ENCODE measurements at places on chromosomes 1 and 21.

DNA sequence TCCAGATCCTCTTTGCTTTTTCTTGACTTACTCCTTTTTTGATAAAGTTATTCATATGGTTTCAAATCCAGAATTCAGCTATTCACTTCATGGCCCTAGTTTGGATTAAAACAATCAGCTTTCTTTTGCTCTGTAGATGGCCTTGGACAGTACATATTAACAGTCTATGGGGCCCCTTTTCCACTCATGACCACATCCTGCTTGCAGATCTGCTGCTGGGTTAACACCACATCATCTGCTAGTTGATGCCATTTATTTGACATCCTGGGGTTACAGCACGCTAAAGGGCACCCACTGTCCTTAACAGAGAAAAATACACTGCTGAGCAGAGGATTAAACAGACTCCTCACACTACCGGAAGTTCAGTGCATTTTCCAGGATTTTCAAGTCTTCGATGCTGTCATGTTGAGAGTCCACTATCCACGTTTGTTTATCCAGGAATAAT, 941 bp upstream of the IFI16 start:
- DNase-seq = no peak

DNA sequence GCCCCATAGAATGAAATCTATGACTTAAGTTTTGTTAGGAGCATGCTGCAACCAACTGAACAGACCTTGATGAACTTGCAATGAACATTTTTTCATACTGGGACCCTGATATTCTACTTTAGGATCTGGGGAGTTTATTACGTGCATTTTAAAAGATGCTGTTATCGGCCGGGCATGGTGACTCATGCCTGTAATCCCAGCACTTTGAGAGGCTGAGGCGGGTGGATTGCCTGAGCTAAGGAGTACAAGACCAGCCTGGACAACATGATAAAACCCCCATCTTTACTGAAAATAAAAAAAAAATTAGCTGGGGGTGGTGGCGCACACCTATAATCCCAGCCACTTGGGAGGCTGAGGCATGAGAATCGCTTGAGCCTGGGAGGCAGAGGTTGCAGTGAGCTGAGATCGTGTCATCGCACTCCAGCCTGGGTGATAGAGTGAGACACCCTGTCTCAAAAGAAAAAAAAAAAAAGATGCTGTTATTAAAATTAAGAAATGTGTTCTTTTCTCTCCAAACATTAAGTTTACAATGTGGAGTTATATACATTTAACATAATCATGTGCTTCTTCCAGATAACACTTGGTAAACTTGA, 7.1 kb downstream of the MPZL1 start:
- DNase-seq = no peak

DNA sequence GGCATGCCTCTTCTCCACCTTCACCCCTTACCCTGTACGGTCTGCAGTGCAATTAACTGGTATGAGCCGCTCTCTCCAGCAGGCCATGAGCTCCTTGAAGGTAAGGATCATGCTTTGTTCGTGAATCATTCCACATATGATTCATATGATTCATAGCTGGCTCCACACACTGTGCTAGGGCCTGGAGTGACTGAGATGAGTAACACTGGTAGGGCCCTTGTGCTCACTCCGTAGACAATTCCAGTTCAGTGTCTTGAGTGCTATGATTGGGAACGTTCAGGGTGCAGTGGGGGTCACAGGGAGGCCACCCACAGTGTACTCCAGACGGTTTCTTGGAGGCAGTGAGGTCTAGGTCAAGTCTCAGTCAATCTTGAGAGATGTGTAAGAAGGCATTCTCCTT, 239.8 kb downstream of the LMX1A start:
- peak; percentile 37 for DNase-seq

DNA sequence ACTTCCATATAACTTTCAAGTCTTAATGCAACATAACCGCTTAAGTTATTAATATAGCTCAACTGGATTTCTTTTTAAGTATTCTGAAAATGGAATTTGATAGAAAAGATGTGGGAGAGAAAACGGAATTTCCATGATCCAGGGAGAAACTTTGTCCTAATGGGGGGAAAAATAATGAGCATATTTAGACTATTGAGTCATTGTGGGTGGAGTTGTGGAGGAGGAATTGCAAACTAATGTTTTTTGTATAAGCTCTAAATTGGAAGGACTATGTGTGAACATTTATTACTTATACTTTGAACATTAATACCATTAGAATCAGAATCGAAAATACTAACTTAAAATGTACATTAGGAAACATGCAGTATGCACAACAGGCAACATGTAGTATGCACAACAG, 159.9 kb upstream of the NEGR1 start:
- DNase-seq = peak; percentile 4

GRCh38 chr1:79304131-79304530, 297.6 kb upstream of the ADGRL4 start:
- no peak for DNase-seq

- no peak for DNase-seq
Measured at GRCh38 chr1:113333056-113333455, 57.3 kb upstream of the MAGI3 start.

GRCh38 chr1:153404086-153404635, 12.2 kb upstream of the S100A7A start:
- DNase-seq = no peak

DNA sequence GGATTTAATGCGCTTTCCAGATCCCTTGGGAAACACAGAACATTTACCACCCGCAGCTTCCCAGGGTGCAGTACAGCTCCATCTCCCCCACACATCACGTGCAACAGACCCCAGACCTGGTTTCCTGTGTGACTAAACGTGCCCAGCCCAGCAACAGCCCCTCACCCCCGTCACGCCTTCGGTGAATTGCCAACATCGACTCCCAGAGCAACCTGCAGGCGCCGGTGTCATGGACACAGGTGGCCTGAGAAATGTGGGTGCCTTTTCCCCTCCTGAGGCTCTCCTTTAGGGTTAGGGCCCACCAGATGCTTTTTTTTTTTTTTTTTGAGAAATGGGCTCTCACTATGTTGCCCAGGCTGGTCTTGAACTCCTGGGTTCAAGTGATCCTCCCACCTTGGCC, 24.2 kb upstream of the SUMO3 start:
- DNase-seq = no peak

DNA sequence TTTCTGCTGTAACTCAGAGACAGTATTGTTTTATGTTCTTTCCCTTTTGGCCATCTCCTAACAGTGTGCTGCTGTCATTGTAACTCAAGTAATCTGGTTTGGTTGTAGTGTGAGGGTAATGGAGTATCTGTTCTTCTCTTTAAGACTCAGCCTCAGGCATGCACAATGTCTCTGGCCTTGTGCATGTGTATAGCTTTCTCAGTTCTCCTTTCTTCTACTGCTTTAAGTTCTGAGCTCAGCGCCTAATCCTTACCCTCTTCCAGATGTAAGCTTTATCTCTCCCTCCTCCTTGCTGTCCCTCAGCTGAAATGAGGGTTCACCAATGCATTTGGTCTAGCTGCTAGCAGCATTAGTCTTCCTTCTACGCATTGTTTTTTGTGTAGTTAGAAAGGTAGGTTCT, 1420.4 kb upstream of the PRMT6 start:
- DNase-seq = no peak

- DNase-seq = no peak
Measured at GRCh38 chr21:40792691-40793456, 54.1 kb downstream of the DSCAM start.

- peak; percentile 85 for DNase-seq
Measured at GRCh38 chr1:196997423-196997822, 20.1 kb downstream of the CFHR5 start.

DNA sequence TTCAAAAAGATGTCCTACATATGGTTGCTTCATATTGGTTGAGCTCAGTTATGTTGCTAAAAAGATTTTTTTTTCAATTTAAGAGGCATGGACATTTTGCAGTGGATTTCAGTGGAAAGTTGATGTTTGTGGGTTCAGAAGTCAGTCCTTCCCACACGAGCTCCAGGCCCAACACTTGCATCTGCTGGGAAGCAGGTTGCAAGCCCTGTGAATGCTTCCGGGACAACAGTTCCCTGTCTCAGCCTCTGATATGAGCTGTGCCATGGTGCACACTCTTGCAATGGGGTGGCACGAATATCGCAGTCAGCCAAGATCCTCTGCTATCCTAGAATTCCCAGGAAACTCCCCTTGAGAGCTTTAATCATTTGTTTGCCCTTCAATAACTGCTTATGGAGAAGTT, 30.3 kb upstream of the ABCG1 start:
- no peak for DNase-seq

- no peak for DNase-seq
Measured at GRCh38 chr1:108686614-108687313, 5.3 kb upstream of the PRPF38B start.

- DNase-seq = no peak
Measured at GRCh38 chr1:43936431-43937151, 3.0 kb downstream of the ARTN start.

Data from stromal cell of bone marrow (primary cell).